Activated CD4-positive, alpha-beta T cell treated with anti-CD3 and anti-CD28 coated beads, Interleukin-2, amount 50 U/mL, for 1 hour (primary cell): ENCODE measurements at places on chromosomes 16 and 17.

DNA sequence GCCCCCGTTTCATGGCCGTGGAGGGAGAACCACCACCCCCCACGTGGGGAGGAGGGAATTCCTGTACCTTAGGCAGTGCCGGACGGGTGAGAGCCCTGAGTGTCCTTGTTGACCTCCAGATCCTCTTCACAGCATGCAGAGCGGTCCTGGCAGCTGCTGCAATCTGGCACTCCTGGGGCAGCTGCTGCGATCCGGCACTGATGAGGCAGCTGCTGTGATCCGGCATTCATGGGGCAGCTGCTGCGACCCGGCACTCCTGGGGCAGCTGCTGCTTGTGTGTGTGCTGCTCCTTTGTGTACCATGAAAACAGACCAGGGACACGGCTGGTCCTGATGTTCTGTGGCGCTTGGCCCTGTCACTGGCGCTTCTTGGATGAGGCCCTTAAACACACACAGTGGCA lies 12.8 kb downstream of the ZNF778 start:
- DNase-seq, result no peak

- no peak for DNase-seq
Observed at GRCh38 chr17:4393806-4394205, 27.3 kb upstream of the UBE2G1 start.

DNA sequence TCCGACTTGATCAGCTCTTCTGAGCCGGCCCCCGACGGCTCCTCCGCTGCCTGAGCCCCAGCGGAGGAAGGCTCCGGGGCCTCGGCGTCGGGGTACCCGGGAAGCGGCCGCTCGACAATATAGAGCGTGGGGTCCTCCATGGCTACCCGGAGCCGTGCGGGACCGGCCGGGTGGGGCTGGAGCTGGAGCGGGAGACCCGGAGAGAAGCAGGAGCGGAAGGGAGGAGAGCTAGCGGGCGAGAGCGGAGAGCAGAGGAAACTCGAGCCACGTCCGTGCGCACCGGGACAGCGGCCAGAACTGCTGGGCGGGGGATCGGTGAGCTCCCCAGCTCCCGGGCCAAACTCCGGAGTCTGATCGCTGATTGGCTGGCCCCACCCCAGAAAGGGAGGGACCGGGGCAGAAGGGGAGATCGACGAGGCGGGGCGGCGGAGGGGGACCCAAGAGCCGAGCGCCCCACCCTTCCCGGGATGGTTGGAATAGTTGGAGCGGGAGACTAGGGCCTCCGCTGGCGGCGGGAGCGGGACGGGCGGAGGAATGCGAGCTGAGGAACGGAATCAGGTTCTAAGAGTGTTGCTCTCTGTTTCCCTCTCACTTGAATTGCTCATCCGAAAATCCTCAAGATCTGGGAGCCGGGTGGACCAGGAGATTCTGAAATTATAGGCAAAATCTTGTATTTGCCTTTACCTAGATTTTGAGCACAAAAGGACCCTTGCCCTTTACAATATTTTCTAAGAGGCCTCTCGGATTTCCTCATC lies at the start of gene CAVIN1:
TSS of gene CAVIN1 (minus strand) at position 299 of the 755 bp plus-strand sequence. CDS start at position 140, 159 bp downstream.
- DNase-seq, result no peak

GRCh38 chr16:72203401-72203800 lies 31.4 kb upstream of the PMFBP1 start:
- DNase-seq, result no peak

DNA sequence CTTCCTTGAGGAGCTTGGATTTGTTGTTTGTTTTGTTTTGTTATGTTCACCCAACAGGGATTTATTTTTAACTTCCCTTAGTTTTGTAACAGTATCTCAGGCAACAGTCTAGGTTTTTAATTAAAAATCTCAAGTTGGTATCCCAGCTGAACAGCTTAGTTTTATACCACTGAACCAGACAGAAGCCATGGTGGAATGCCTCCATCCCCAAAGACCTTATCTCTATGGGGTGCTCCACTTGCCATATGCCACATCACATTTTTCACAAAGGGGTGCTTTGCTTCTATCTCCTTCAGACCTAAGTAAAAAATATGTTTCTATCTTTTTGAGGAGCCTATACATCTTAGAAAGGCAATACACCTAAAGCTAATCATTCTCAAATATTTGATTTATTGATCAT lies 715.8 kb upstream of the KIF2B start:
- no peak for DNase-seq

DNA sequence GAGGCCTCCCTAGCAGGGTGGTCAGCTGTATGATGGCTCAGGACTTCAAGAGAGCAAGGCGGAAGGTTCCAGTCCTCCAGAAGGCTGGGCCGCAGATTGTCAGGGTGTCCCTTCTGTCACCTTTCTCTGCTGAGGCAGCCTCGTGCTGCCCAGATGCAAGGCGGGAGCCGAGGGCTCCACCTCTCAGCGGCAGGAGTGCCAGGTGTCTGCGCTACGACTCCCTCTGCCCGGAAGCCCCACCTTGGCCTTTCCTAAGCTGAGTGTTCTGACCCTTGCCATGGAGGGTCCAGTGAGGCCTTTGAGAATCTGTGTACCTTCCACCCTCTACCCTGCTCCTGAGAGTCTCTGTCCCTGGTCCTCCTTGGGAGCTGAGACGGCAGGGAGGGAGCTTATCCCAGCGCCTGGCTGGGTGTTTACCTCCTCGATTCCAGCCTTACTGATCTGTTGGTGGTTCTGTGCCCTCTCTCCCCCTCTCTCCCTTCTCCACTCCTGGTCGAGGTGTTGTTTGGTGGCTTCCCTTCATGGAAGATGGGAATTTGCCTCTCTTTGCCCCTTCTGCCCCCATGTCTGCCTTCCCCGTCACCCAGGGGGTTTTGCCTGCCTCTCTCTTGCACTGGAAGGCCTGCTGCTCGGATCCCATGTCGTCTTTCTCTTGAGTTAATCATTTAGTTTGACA lies 2.2 kb upstream of the ZNF750 start:
- DNase-seq, result no peak

GRCh38 chr17:14514973-14515372 lies 214.1 kb downstream of the HS3ST3B1 start:
- DNase-seq, result no peak

DNA sequence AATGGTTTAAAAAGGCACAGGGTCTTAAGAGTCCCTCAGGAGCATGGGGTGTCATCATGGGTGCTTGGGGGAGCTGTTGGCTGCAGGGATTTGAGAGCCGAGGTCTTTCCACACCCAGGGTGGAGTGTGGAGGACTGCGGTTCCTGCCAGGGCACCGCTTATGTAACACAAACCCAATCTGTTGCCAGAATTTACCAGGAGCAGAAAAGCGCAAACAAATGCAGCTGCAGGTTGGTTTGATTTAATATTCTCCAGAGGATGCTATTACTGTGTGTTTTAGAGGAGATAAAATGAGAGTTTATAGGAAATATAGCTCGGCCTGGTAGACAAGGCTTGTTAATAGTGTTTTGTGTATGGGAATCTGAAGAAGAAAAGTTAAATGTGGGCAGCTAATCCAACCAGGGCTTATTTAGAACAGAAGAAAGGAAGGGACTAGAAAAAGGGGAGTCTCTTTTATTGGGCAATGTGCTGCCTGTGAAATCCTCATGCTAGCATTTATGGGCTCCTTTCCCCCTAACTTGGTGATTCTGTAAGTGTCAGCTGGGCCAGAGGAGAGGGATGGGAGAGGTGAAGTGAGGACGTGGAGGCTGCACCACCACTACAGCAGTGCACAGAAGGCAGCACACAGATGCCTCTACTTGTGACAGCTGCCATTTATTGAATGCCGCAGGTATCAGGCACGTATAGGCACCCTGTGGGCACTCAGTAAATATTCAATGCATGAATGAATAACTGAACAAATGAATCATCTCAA lies 174.7 kb downstream of the KATNIP start:
- no peak for DNase-seq

DNA sequence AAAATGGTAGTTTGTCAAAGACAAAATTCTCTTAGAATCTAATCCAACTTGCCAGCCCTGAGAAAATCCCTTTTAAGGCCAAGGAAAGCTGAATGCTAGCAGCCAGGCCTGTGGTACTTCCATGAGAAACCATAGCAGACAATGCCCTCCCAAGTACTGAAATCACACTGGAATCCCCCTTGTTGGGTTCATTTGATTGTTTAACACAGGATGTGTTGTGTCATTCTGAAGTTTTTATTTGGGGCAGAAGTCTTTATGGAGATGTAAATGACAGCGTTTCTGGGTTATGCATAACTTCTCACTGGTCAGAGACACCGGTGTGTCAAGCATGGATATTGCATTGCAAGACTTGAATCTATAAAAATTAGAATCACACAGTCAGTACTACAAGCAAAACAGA lies 6.0 kb upstream of the ARL2BP start:
- DNase-seq, result no peak

GRCh38 chr17:21392266-21392665 lies 16.1 kb downstream of the KCNJ12 start:
- DNase-seq, result no peak

DNA sequence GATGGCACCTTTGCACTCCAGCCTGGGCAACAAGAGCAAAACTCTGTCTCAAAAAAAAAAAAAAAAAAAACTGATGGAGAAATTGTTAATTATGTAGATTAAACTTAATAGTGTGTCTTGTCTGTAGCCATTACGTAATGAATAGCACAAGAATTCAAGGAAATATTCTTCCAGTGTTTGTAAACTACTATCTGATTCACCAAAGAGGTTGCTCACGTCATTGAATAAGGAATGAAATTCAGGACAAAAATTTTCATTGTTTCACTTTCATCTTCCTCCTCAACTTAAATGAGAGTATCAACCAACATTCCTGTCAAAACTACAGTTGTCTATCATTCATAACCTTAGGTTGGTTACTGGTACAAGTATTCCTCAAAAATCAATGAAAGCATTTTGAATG lies 30.7 kb upstream of the MYO18A start:
- no peak for DNase-seq

- DNase-seq, result no peak
Observed at GRCh38 chr17:49621946-49622529, 46.4 kb downstream of the NXPH3 start.

DNA sequence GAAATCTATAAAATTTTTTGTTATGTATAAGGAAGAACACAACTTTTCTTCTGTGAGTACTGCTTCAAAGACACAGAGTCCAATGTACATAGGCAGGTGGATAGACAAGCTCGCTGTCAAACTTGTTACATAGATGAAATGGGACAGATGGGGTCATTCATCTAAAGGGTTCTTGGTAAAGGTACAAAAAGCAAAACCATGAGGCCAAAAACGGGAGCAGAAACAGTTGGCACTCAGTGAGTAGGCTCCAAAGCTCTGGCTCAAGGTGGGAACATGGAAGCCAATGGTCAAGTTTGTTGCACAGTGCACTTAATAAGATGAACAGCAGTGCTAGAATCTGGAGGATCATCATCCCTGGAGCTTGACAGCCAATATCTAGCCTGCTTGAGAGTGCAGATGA lies 979.0 kb upstream of the EEF2KMT start:
- no peak for DNase-seq

GRCh38 chr17:37772982-37773381 lies 28.1 kb upstream of the HNF1B start:
- no peak for DNase-seq

- peak; percentile 58 for DNase-seq
Observed at GRCh38 chr17:8994319-8994718, 27.0 kb upstream of the NTN1 start.

DNA sequence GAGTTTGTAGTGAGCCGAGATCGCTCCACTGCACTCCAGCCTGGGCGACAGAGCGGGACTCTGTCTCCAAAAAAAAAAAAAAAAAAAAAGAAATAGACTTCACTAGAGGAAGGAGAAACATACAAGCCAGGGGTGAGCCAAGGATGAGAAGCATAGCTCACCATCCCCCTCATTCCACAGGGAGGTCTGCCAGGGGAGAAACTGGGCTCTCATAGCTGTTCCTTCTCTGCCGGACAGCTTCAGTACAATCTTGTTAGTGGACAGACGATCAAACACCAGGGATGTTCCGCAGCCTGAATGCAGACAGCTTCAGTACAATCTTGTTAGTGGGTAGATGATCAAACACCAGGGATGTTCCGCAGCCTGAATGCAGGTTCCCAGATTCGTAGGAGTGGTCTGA lies 509.6 kb downstream of the CDH13 start:
- no peak for DNase-seq

DNA sequence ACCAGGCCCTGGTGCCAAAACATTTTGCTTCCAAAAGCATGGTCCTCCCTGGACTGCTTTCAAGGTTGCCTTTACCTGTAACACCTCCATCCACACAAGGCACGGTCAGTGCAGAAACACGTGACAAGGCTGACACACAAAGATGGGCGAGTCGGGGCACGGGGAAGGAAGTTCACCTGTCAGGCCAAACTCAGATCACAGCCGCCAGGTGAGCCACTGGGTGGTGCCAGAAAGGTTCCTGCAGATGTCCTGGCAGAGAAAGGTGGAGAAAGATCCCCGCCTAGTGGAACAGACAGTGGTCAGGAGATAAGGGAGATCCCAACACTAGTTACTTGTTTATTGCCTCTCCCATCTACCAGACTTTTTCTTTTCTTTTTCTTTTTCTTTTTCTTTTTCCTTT lies 155.3 kb downstream of the AIPL1 start:
- DNase-seq, result no peak

- peak; percentile 46 for DNase-seq
Observed at GRCh38 chr17:80260791-80261158, at the start of gene RNF213. RNF213 (plus strand) TSS chr17:80260852; CDS start chr17:80263682, 2,830 bp downstream.

- no peak for DNase-seq
Observed at GRCh38 chr17:32141679-32142037, 644 bp upstream of the RHOT1 start.

DNA sequence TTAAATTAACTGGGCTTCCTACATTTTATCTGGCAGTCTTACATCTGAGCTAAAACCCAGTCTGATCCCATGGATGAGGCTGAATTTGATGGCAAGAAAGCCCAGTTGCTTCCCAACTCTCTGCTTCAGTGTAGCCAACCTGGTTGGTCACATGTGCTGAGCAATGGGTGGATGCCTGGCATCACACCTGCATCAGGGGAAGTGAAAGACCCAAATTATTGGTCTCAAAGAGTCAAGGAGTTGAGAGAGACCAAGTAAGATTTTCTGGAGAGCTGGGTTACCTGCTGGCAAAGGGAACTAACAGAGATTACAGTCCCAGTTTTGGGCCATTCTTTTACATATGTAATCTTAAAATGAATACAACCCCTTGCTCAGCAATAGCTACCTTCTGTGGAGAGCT lies 38.8 kb downstream of the RGS9 start:
- DNase-seq, result no peak

DNA sequence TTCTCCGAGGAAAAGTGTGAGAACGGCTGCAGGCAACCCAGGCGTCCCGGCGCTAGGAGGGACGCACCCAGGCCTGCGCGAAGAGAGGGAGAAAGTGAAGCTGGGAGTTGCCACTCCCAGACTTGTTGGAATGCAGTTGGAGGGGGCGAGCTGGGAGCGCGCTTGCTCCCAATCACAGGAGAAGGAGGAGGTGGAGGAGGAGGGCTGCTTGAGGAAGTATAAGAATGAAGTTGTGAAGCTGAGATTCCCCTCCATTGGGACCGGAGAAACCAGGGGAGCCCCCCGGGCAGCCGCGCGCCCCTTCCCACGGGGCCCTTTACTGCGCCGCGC lies at the start of gene ERBB2:
TSS of gene ERBB2 (plus strand) at position 247 of the 330 bp plus-strand sequence. CDS start 175 bp downstream, outside the sequence.
- DNase-seq, result no peak

DNA sequence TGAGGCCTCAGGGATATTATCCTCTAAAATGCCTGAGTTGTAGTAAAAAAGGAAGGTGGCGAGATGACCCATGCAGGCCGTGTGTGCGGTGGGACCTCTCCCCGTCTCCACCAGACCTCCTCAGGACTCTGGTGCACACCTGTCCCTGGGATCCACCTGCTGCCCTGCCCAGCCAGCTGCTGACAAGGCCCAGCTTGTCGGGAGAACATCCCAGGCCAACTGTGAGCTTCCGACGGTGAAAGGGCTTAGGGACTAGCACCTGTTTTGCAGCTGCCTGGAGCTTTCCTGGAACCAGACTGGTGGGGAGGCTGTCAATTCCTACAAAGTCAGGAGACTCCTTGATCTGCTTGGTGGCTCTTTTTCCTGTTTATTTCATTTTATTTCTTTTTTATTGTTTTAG lies 11.6 kb downstream of the IL34 start:
- no peak for DNase-seq

GRCh38 chr17:78924481-78925151 lies 571 bp downstream of the TIMP2 start:
- no peak for DNase-seq
